ENCODE measurements at places on chromosomes 5 and 9.

GRCh38 chr9:130189840-130190239 lies 17.6 kb downstream of the NCS1 start:
- no peak for DNase-seq

GRCh38 chr9:3436629-3437420 lies 89.0 kb downstream of the RFX3 start:
- DNase-seq, result no peak

DNA sequence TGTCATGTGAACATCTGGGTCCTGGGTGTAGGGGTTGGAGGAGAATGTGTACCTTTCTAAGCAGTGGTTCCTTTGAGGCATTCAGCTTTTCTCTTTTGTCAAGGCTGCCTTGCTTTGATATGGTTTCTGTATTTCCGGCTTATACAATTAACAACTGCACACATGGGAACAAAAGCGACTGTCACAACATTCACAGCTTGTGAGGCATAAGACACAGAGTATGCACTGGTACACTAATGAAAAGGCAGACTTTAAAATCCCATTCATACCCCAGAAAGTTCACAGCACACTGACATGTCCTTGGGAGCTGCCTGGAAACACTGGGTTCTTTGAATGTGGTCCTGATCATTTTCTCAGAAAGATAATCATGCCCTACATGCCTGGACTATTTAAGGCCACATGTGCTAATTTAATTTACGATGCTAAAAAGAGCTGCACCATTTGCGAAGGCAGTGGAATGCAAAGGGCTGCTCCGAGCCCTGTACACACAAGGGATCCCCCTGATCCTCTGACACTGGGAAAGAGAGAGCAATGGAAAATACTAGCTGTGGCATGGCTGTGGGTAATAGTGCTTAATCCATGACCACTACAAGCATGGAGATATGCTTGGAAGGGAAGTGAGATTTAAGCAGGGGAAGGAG lies 131.8 kb downstream of the EFNA5 start:
- no peak for DNase-seq

GRCh38 chr5:35228310-35228709 lies 2.0 kb downstream of the PRLR start:
- DNase-seq, result no peak

DNA sequence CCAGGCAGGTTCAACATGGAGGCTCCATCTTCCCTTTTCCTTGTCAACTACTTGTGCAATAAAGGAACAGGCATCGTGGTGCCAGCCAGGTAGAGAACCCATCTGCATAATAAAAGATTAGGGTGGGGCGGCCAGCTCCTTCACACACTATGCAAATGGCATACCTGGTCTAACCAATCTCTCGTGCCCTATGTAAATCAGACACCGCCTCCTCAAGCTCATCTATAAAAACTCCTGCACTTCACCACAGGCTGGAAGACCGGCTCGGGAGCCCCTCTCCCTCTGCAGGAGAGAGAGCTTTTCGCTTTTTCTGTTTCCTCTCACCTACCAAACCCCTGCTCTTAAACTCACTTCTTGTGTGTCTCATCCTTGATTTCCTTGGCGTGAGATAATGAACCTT lies 244.3 kb upstream of the PUM3 start:
- DNase-seq, result no peak

- DNase-seq, result no peak
These were observed 15.5 kb downstream of the CSF1R start for GRCh38 chr5:150070821-150071220.

DNA sequence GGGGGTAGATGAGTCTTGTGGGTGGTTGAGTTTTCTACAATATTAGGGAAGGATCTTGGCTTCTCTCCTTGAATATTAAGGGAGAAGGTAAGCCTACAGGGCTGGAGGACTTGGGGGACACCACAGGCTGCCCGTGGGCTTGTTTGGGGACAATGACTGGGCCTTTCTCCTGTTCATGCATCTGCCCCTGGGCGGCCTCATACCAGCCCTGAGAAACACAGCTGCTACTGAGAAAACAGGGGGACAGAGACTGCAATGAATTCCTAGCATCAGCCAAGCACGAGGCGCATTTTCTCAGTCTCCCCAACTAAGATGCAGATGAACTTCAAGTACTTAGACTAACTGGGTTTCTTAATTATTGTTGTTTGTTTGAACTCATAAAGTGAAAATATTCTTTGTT lies 24.6 kb downstream of the C5orf58 start:
- no peak for DNase-seq

DNA sequence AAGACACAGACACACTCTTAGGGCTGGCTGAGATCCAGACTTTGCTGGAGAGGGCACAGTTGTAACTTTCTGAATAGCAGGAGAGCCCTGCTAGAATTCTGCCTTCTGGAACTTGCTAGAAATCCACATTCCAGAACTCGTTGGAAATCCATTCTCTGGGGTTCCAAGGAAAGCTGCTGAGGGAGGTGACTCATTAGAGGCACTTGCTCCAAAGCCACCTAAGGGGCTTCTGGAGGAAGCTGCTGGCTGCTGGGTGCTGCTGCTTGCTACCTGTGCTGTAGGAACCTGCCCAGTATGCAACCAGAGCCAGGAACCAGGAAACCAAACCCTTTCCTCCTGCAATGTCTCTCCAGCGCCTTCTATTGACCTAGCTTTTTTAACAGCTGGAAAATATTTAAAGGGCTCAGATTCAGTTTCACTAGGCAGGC lies 4.1 kb upstream of the TLE4 start:
- no peak for DNase-seq

GRCh38 chr9:94872083-94872833 lies 145.8 kb downstream of the AOPEP start:
- DNase-seq, result no peak

DNA sequence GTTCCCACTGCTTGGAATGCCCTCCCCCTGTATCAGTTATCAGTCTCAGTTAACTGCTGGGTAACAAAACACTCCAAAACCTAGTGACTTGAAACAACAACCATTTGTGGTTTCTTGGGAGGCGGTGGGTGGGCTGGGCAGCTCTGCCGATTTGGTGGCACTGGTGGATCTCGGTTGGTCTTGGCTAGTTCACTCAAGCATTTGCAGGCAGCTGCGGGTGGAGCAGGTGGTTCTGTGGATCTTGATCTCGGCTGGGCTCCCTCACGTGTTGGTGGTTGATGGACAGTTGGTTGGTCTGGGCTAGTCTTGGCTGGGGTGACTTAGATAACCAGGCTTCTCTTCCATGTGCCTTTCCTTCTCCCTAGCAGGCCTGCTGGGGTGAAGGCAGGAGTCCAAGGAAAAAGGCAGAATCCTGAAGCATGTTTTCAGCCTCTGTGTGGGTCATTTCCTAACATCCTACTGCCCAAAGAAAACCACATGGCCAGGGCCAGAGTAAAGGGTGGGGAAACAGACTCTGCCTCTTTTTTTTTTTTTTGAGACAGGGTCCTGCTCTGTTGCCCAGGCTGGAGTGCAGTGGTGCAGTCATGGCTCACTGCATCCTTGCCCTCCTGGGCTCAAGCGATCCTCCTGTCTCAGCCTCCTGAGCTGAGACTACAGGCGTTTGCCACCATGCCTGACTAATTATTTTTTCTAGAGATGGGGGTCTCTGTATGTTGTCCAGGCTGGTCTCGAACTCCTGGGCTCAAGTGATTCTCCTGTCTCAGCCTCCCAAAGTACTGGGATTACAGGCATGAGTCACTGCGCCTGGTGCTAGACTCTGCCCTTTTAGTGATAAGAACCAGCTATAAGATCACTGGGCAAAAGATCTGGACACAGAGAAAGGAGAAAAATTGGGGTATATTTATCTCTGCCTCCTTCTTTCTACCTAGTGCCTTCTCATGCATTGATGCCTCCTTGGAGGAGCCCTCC lies 183.7 kb downstream of the RGS3 start:
- peak; percentile 33 for DNase-seq

- no peak for DNase-seq
These were observed 9.1 kb downstream of the AP3S1 start for GRCh38 chr5:115850744-115851416.

DNA sequence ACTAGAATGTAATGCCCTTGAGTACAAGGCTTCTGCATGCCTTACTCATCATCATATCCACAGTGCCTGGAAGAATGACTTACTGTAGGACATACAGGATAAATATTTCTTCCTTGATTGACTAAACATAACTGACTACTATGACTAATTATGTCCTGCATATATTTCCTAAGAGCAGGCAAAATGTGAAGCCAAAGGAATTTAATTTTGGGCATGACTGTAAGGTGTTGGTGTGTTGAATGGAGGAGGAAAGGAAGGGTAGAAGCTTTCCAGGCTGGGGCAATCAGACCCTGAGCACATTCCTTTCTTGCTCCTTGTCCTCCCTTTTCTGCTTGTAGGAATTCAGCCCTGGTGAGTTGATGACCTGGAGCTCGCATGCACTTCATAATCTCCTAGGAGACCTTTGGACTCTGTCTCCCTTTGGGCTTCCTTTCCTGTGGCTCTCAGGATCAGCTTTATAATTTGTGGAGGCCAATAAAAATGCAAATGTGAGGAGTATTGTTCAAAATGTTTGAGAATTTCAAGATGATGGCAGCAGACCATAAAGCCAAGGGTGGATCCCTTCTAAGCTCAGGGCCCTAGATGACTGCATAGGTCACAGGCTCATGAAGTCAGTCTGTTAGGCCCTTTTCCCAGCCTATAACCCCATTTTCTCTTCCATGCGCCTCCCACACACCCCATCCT lies 174.0 kb downstream of the HMHB1 start:
- no peak for DNase-seq

GRCh38 chr5:142479150-142479549 lies 154.3 kb upstream of the SPRY4 start:
- no peak for DNase-seq

GRCh38 chr9:2158111-2158610 lies 143.0 kb downstream of the SMARCA2 start:
- peak; percentile 83 for DNase-seq

GRCh38 chr9:137278061-137278701 lies 655 bp downstream of the TOR4A start:
- DNase-seq, result peak; percentile 80

DNA sequence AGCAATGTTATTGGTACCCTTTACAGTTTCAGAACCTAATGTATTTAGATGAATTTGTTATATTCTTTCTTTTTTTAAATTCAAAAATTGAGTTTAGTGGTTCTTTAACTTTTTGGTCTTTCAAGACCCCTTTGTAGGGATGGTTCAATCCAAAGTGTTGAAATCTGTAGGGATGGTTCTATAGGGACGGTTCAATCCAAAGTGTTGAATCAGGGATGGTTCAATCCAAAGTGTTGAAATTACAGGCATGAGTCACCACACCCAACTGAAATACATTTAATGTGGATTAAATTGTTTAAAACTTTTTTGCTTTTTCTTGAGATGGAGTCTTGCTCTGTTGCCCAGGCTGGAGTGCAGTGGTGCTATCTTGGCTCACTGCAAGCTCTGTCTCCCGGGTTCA lies 30.6 kb downstream of the SNX2 start:
- DNase-seq, result no peak

GRCh38 chr5:1443991-1444360 lies 1.3 kb downstream of the SLC6A3 start:
- no peak for DNase-seq

DNA sequence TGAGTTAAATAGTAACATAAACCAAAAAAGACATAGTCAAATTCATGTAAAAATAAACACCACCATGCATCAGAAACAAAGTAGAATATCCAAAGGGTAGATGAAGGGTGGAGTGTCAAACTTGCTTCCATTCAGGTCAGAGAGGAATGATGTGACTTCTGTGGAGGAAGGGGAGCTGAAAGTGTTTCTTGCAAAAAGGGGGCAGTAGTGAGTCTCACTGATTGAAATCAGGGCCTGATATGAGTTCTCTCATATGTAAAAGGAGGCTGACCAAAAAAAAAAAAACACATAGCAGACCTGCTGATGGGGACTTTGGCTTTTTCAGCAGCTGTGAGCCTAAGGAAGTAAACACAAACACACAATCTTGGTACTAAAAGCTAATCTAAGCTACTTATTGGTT lies 38.8 kb upstream of the RGMB start:
- DNase-seq, result peak; percentile 4

- DNase-seq, result no peak
These were observed 60.4 kb upstream of the SPRY4 start for GRCh38 chr5:142385194-142385593.

DNA sequence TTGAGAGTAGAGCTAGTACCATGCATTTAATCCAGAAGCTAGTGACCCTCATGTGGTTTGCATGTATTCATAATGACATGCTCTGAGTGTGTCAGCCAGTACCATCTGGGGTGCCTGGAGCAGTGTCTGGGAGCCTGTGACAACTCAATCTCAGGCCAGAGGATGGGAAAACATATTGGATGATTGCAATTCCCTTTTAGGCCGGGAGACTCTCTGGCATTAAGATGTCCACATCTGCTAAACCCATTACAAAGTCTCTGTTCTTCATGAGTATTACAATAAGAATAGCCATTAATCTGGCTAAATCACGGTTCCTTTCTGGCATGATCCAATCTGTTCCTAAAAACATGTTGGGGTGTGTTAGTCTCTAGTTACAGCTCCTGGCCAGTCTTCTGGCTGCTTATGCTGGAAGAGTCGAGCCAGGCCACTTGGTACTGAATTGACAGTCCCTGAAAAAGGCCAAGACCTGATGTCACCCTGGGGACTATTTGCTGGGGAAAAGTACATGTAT lies 475.7 kb downstream of the ENC1 start:
- DNase-seq, result no peak

DNA sequence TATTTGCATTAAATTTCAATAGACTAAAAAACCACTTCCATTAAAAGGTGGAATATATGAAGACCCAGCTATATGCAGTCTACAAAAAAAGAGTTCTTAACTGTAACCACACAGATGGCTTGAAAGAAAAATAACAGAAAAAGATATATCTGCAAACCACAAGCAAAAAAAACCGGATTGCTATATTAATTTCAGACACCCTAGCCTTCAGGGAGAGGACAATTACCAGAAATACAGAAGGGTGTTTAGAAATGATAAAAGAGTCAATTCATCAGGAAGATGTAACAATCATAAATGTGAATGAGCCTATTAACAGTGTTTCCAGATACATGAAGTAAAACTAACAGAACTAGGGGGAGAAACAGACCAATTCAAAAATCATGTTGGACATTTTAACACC lies 56.9 kb upstream of the SMIM23 start:
- peak; percentile 94 for DNase-seq

- DNase-seq, result no peak
These were observed 38.4 kb upstream of the SUSD3 start for GRCh38 chr9:93020151-93020550.

DNA sequence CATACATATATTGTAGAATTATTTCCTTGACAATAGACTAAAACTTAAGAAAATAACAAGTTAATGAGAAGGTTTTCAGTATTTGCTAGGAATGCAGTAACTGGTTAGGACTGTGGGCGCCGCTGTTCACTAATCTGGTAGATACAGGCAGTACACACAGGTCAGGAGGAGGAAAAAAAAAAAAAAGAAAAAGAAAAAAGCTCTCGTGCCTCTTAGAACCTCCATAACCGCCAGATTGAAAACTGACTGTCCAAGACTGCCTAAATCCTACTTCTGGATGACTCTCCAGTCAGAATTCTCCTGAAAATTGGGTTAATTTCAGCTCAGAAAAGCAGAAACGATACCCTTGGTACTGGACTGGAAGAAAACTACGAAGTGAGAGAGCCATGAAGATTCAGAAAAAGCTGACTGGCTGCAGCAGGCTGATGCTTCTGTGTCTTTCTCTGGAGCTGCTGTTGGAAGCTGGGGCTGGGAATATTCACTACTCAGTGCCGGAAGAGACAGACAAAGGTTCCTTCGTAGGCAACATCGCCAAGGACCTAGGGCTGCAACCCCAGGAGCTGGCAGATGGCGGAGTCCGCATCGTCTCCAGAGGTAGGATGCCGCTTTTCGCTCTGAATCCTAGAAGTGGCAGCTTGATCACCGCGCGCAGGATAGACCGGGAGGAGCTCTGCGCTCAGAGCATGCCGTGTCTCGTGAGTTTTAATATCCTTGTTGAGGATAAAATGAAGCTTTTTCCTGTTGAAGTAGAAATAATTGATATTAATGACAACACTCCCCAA lies at the start of gene PCDHGA1:
Gene PCDHGA1, plus strand, starts transcription at position 216 of the 782 bp plus-strand sequence.
- peak; percentile 27 for DNase-seq

GRCh38 chr5:145853781-145854376 lies 18.7 kb upstream of the PRELID2 start:
- peak; percentile 14 for DNase-seq

Data from hematopoietic multipotent progenitor cell treated with erythropoietin and hydrocortisone succinate and interleukin-3 and kit ligand, for 6 days (in vitro differentiated cells).